ENCODE measurements at places on chromosomes 11 and 22.

DNA sequence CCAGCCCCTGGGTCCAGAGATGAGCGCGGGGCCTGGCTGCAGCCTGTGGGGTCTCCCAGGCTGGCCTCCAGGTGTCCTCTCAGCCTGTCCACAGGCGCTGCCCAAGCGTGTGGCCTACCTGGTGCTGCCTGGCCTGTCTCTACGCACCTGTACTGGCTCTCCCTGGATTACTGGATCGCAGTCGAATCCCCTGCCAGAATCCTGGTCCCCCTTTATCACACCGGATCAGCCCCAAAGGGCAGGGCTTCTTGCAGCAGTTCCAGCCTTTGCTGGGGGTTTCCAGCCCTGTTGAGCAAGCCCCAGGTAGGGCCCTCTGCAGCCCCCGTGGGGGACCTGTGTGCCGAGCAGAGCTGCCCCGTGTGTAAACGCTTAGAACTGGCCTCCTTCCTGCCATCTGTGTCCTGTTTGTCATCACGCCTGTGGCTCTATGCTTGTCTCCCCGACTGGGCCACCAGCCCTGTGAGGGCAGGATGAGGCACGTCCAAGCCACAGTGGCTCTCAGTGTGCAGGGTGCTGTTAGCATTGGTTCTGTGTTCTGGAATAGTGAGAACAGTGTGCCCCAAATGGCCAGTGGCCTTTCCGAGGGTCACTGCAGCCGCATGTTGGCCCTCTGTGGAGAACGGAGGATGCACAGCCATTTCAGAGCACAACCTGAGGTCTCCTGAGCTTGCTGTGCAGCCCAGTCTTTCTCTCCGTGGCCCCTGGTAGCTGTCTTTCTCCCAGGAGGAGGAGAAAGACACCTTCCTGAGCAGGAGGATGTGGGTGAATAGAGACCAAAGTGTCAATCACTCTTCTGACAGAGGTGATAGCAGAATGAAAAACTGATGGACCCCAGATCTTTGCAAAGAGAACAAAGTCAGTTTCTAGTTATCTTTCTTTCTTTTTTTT lies 13.9 kb upstream of the TXNRD2 start:
- no peak for DNase-seq

GRCh38 chr11:30016588-30017363 lies at the start of gene KCNA4:
TSS of gene KCNA4 (minus strand) at chr11:30017030. CDS start at chr11:30012678, 4,352 bp downstream.
- peak; percentile 82 for DNase-seq

- DNase-seq, result no peak
Observed at GRCh38 chr11:2664376-2664775, 35.4 kb downstream of the KCNQ1OT1 start.

- no peak for DNase-seq
Observed at GRCh38 chr11:30568931-30569330, 17.2 kb downstream of the MPPED2 start.

GRCh38 chr11:70000228-70000627 lies 77.9 kb upstream of the ANO1 start:
- DNase-seq, result peak; percentile 31

DNA sequence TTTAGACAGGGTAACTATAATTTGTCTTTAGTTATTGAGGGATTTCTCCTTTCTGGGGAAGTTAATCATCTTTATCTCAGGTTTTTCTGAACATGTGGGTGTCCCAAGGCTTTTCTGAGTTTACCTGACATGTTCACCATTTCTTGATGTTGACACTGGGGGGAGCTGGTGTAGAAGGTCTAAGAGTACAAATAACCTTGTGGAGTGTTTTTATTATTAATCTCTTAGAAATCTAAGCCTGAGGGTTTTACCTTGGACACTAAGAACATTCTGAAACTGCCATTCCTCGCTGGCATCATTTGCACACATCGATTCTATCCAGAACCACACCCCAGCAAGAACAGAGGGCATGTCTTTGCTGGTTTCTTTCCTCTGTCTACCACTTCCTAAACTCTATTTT lies 15.6 kb upstream of the C11orf91 start:
- peak; percentile 41 for DNase-seq

DNA sequence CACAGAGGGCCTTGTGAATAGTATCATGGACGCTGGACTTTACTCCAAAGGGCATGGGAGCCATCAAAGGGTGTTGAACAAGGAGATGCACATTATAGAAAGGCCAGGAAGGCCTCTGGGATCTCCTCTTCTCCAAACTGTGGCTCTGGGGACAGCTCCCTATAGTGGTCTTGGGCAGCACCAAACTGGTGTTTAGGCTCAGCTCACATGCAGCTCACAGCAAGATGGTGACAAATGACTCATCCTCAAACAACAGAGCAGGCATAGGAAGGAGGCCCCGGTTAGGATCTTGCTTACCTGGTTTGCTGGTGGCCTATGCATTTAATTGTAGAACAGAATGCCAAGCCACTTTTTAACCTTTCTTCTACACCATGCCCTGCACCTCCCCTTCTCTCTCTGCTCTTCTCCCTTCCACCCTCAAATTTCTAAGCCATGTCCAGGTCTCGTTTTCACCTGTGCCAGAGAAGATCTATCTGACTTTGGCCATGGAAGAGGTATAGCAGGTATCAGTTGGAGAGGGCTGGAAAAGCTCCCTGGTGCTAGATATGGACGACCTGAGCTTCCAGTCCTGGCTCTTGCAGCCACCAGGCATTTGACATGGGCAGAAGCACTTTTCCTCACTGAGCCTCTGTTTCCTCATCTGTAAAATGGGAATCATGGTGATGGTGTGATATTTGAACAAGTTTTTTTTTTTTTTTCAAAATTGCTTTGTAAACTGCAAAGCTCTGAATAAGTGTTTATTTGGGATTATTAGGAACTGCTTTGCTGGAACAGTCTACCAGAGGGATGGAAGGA lies 14.4 kb upstream of the EHF start:
- DNase-seq, result no peak

GRCh38 chr22:47000888-47001287 lies 238.4 kb downstream of the TBC1D22A start:
- DNase-seq, result no peak

GRCh38 chr22:42978453-42979103 lies 36.4 kb downstream of the PACSIN2 start:
- no peak for DNase-seq

GRCh38 chr11:121268581-121268980 lies 24.0 kb upstream of the SC5D start:
- peak; percentile 40 for DNase-seq

DNA sequence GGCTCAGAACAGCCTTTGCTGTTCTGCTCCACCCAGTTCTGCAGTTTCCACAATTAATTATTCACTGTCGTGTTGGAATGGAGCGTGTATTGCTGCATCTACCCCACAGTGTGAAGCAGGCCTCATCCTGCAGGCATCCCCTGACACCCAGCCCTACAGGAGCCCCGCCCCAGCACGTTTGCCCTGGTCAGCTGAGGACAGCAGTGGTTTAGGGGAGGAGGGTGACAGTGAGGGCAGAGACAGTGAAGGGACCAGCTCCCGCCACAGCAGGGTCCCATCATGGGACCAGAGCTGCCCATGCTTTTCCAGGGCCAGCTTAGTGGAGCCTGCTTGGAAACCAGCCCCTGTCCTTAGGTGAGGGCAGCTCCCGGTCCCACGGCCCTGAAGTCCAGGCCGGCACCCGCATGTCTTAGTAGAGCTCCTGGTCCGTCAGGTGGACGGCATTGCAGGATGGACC lies 273.0 kb downstream of the TBC1D22A start:
- no peak for DNase-seq

GRCh38 chr11:14577835-14578529 lies 57.8 kb upstream of the PSMA1 start:
- peak; percentile 23 for DNase-seq

- DNase-seq, result no peak
Observed at GRCh38 chr11:17531071-17531600, 13.1 kb downstream of the USH1C start.

DNA sequence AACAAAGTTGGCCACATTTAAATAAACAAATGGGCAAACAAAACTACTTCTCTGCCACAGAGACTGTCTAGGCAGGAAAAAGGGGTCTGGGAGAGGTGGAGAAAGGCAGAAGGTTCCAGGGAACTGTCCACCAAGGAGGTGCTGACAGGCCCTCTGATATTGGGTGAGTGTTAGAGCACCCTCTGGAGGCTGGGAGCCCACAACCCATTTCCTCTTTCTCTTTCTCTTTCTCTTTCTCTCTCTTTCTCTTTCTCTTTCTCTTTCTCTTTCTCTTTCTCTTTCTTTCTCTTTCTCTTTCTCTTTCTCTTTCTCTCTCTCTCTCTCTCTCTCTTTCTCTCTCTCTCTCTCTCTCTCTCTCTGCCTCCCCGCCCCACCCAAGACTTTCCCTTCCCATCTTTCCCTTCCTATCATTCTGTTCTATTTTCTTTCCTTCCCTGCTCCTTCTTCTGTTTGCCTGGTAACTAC lies 912.8 kb downstream of the DLG2 start:
- DNase-seq, result peak; percentile 54

GRCh38 chr11:6894097-6894496 lies 1.8 kb upstream of the OR2D2 start:
- DNase-seq, result no peak

GRCh38 chr11:100876815-100877520 lies 189.9 kb downstream of the ARHGAP42 start:
- no peak for DNase-seq
